ENCODE measurements at places on chromosomes 1 and 21.

- no peak for DNase-seq
Measured at GRCh38 chr1:24805534-24806301, 60.5 kb downstream of the CLIC4 start.

DNA sequence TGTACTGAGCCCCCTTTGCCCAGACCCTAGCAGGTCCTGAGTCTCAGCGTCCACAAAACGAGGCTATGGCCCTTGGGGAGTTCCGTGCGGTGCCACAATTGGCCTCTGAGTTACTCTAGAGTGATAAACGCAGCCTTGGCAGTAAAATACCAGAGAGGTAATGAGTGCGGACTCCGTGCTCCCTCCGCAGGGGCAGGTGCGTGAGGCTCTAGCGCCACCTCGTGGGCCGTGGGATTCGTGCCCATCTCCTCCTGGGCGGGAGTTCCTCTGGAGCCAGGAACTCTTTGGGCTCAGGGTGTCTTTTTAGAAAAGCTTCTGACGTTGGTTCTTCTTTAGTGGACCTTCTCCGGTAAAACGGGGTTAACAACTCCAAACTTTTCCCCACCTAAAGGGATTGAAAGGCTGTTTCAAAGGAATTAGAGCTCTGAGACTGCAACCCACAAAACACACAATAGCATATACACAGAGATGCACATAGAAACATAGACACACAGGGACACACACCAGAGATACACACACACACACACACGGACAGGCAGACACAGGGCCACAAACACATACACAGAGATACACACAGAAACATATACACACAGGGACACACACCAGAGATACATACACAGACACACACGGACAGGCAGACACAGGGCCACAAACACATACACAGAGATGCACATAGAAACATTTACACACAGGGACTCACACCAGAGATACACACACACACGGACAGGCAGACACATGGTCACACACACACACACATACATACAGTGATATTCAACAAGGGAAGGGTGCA is 99.4 kb downstream of the KCNJ15 start:
- DNase-seq, result no peak

- no peak for DNase-seq
Measured at GRCh38 chr1:118023199-118023598, 93.7 kb downstream of the WDR3 start.

GRCh38 chr1:92822879-92823278 is 9.0 kb upstream of the RPL5 start:
- DNase-seq, result no peak

DNA sequence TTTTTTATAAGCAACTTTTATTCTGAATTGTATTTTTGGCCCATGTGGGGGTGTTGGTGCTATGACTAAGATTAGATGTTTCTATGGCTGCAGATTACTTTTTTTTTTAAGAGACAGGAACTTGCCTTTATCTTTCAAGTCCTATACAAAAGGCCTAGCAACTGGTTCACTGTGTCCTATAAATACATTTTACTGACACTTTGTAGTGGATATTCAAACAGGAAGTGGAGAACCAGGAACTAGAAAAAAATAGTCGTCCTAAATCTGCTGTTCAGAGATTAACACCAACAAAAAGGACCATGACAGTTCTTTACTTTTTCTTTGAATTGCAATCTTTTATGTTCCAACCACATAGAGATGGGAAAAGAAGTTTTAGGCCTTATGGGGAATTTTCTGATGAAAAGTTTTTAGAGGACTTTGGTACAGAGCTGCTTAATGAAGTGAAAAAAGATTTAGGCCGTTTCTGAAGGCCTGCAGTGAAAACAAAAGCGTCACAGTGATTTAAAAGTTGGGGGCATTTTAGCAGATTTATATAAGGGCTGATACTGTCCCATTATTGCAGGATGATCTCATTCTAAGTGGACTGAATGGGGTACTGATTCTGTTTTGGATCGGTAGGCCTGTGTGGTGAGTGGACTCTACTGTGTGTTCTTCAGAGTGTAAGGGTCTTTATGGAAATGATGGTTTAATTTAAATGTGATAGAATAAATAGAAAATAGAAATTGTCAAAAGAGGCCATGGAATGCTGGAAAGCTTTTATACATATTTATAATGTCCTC is 136.4 kb upstream of the DEPDC1 start:
- DNase-seq, result no peak

DNA sequence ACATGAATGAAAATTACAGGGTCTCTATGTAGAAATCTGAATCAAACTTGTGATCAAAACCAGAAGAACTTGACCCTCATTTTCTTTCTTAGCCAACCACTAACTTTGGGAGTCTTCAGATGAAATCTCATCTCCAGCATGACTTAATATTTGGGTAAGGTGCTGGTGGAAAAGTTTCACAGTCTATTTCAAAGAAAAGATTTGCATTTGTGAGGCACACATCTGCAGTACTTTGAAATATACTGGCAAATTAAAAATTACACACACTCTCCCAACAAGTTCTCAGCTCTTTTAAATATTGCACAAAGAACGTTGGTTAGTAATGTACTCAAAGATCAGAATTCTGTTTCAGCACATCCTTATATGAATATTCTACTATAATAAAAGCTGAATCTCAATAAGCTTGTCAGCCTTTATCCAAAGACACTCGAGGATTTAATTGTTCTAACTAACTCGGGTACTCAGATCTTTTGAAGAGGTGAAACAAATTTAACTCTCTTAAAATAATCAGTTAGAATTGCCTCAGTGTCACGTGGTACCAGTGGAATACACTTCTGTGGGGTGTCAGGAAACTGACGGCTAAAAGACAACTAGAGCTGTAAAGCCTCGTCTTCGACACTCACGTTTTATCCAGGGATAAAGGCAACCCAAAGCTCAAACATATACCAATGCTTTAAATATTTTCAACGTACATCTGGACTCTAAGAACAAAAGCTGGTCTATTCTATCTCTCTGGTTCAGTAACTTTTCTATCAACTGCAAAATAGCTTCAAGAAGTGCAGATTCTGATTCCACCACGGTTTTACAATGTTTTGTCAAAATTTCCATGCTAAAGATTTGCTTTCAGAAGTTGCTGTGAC is 19.0 kb downstream of the SAMSN1 start:
- no peak for DNase-seq

DNA sequence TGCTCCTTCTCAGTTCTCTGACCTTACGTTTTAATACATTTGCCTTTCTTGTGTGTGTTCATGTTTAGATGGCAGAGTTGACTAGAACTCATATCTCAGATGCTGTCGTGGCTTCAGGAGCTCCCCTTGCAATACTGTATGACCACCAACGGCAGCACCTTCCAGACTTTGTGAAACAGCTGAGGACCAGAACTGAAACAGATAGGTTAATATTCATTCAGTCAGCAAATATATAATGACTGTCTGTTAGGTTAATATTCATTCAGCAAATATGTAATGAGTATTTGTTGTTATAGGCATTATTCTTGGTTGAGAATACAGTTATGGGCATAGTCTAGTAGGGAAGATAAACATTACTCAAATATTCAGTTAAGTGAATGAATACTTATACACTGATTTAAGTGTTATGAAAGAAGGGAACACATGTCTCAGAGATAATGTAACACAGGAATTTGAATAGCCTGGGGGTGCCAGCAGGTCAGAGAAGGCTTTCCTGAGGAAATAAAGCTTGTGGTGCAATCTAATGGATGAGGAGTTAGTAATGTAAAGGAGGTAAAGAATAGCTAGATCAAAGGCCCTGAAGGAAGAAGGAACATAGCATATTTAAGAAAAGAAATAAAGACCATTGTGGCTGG is 88.5 kb downstream of the CEP350 start:
- DNase-seq, result no peak

DNA sequence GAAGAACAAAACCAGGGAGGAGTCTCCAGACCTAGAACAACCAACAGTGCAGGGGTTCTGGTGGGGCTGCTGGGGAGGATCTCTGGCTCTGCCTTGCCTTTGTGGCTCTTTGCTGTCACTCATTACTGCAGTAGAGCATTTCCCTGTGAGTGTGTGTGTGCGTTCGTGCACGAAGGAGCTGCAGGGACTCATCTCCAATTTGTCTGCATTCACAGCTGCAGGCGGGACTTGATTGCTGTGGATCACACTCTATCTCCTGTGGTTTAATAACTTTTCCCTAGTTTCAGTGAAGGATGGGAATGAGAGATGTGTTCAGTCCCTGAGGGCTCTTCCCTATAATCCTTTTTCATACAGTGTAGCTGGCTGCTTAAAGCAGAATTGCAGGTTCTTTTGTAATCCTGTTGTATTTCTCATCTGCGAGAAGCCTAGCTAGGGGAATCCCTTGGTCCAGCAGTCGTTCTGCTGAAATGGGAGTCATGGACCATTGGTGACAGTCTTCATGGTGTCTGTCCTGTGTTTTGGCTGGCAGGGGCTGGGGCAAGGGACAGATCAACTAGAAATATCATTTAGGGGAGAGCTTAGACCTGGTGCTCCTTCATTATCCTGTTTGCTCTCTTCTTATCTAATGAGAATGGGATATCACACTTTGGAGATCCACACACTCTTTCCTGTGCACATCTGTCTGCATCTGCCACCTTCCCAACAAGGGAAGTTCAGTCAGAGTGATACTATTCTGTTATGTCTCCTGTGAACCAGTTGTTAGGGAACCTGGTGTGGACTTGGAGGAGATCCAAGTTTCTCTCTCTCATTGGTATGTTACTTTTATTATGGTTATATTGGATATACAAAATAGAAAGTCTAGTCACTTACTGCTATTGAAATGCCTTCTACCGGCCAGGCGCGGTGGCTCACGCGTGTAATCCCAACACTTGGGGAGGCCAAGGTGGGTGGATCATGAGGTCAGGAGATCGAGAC is 3.0 kb downstream of the PCP4L1 start:
- DNase-seq, result no peak

DNA sequence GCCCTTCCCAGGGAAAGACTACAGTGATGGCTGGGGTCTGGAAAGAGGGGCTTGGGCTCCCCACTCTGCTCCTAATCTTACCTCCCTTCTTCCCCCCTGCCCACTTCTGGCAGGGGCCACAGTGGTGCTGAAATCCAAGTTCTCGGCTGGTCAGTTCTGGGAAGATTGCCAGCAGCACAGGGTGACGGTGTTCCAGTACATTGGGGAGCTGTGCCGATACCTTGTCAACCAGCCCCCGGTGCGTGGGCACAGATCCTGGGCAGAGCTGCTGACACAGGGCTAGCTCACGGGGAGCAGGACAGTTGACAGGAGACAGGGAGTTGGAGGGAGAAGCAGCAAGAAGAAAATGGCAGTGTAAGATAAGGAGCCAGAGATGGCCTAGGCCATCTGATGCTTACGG is 2.4 kb downstream of the SLC27A3 start:
- DNase-seq, result no peak

GRCh38 chr1:202349206-202349928 is 868 bp downstream of the PPP1R12B start:
- DNase-seq, result no peak

- no peak for DNase-seq
Measured at GRCh38 chr1:94866164-94866807, 46.1 kb downstream of the SLC44A3 start.

DNA sequence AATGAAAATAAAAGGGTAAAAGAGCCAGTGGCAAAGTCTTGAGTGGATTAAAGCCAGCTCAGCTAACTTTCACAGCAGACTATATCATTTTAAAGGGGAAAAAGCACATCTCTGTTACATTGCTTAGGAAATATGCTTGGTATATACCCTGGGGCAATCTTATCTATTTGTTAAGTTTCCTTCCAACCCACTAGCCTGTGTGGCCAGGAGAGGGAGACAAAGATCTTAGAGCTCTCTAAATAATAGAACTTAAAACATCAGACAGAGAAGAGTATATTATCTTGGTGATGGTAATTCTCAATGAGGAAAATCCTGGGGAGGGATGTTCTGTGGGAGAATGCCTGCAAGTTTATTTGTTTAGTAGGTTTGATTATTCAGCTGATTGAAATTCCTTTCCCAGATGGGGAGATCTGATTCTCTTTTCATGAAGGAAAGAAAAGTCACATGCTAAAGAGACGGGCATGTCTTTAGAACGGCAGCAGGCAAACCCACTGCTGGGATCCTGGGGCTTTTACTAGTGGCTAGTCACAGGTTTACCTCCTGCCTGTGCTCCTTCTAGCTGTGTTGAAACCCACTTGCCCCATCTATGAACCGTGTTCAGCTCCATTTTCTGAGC is 3.6 kb downstream of the KCNE2 start:
- DNase-seq, result no peak

DNA sequence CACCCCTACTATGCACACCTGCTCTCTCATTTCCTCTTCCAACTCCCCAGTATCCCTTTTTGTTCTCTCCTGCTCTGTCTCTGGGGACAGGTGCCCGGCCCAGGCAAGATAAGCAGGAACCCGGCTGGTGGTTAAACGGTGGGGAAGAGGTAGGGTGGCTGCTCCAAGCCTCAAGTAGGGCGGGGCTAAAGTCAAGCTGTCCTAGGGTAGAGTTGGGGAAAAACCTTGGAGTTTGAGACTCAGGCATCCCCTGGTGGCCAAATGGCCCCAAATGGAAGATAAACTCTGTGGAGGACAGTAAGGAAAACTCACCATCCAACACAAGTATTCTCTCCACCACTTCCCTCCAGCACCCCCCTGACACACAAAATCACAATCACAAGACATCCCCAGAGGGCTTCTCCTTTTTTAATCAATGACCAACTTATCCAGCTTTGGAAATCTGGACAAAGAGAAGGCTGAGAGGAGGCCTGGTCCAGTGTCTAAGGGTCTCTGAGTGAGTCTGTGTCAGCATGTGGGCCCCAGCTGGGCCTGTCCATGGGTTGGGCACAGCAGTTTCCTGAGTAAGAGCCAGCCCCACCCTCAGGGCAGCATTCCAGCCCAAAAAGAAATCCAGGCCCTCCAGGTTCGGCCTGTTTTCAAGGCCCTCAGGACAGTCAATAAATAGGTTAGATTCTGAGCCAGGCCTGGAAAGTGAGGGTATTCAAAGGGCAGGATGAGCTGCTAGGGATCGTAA is 9.8 kb downstream of the POMGNT1 start:
- no peak for DNase-seq

- DNase-seq, result no peak
Measured at GRCh38 chr1:245046315-245046714, 108.5 kb upstream of the KIF26B start.

DNA sequence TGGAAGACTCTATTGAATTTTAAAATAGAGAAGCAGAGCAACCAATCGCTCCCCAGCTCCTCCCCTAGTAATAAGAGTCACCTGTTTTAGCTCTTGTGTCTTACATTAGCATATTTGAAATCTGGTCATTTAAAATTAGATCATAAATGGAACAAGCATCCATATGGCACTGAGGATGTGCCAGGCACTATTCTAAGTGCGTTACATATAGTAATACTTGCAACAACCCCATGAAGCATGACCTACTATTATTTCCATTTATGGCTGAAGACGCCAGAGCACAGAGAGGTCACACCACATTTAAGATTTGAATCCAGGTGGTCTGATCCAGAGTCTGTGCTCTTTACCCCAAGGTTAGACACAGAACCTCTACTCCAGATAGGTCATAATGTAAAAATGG is 82.0 kb upstream of the HIVEP3 start:
- no peak for DNase-seq

- DNase-seq, result no peak
Measured at GRCh38 chr1:58870298-58870676, 86.4 kb upstream of the JUN start.

GRCh38 chr1:52592637-52593323 is 9.4 kb upstream of the GPX7 start:
- no peak for DNase-seq

GRCh38 chr1:171357179-171357578 is 43.2 kb downstream of the FMO4 start:
- DNase-seq, result no peak

GRCh38 chr21:15671188-15671587 is 58.6 kb upstream of the USP25 start:
- DNase-seq, result no peak

- DNase-seq, result no peak
Measured at GRCh38 chr21:37562920-37563640, 196.5 kb downstream of the DYRK1A start.
